ENCODE measurements at places on chromosomes 1 and 21. TPM values are rescaled to one million over a fixed set of nuclear protein-coding genes. Genes with fewer than 3 reads are reported as not detected.
A peak's percentile ranks its signal among the peaks of the same experiment; 100 is the strongest.

Gene PWP2
- total RNA-seq = 18.6 TPM

Gene PODN
- total RNA-seq = not detected

Gene AADACL3
- not detected for total RNA-seq

Gene COL8A2
- total RNA-seq = not detected

Gene S100A7A
- not detected for total RNA-seq

GRCh38 chr1:37545019-37545418 lies 9.1 kb downstream of the SNIP1 start:
- H3K4me3 ChIP-seq = no peak overlapping the region
- H3K27me3 ChIP-seq = no peaks in the 10 kb centered on the region
- H3K4me1 ChIP-seq = peaks cover 10% of the 10 kb centered on the region
- no peak for DNase-seq
- peaks cover 55% of the 10 kb centered on the region for H3K36me3 ChIP-seq
- H3K27ac ChIP-seq = no peak overlapping the region

GRCh38 chr1:28323720-28324119 lies 5.1 kb upstream of the MED18 start:
- peaks cover 1% of the 10 kb centered on the region for H3K36me3 ChIP-seq
- no peak for DNase-seq
- no peak overlapping the region for H3K27ac ChIP-seq
- peaks cover 3% of the 10 kb centered on the region for H3K27me3 ChIP-seq
- H3K4me3 ChIP-seq = no peak overlapping the region

- H3K27ac ChIP-seq = no peak overlapping the region
- H3K4me1 ChIP-seq = no peaks in the 10 kb centered on the region
- no peaks in the 10 kb centered on the region for H3K36me3 ChIP-seq
- no peaks in the 10 kb centered on the region for H3K27me3 ChIP-seq
Measured at GRCh38 chr1:185532856-185533255, 201.3 kb upstream of the HMCN1 start.

DNA sequence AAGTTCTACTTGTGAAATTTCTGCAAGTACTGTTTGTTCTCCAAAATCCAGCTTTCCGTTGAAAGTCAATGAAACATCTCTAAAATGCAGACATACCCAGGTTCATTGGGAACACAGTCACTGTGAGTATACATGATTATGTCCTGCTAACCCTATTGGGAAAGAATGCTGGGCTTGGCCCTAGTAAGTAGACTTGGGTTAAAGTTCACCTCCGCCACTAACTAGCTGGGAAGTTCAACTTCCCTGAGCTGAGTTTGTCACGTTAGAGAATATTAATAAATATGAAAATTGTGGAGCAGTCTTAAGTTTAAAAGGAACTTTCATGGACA lies 10.5 kb upstream of the PGD start:
- no peaks in the 10 kb centered on the region for H3K27me3 ChIP-seq
- no peak overlapping the region for H3K27ac ChIP-seq
- no peaks in the 10 kb centered on the region for H3K4me1 ChIP-seq
- DNase-seq = no peak
- H3K4me3 ChIP-seq = no peak overlapping the region

GRCh38 chr1:60866917-60867531 lies 215.3 kb upstream of the NFIA start:
- H3K36me3 ChIP-seq = no peaks in the 10 kb centered on the region
- H3K4me1 ChIP-seq = no peaks in the 10 kb centered on the region
- DNase-seq = no peak
- H3K27ac ChIP-seq = no peak overlapping the region
- peaks cover 2% of the 10 kb centered on the region for H3K27me3 ChIP-seq

DNA sequence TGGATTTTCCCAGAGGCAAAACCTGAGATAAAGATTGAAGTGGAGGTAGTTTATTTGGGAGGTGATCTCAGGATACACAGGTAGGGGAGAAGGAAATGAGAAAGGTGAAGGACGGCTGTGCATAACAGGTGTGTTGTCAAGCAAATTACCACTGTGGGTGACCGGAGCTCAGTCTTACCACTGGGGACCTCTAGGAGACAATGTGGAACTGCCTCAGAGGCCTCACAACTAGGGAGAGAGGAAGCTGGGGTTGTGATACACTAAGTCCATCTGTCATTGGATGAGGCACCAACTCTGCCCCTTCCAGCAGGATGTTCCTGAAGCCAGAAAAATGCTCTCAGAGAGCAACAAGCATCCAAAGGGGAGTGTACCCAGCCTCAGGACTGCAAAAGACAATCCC lies 32.6 kb downstream of the GRIK3 start:
- H3K4me3 ChIP-seq = no peak overlapping the region
- H3K27me3 ChIP-seq = peaks cover 5% of the 10 kb centered on the region
- DNase-seq = no peak

DNA sequence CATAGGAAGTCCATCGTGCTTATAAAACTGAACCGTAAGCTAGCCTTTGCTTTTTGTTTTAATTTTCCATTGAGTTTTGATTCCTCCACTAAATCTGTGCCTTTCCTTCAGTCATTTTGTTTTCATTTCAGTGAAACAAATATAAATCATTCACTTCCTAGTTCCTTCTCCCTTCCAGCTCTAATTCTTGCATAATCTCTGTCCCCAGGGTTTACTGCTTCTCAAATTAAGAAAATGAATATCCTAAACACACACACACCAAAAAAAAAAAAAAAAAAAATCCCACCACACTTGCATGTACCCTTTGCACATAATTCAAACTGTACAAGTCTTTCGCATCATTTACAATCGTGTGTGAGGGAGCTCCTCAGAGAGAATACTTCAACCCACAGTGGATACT lies 6.8 kb downstream of the KCNH1 start:
- peaks cover 41% of the 10 kb centered on the region for H3K27me3 ChIP-seq
- H3K4me3 ChIP-seq = no peak overlapping the region
- H3K27ac ChIP-seq = no peak overlapping the region
- no peak for DNase-seq
- no peaks in the 10 kb centered on the region for H3K4me1 ChIP-seq

DNA sequence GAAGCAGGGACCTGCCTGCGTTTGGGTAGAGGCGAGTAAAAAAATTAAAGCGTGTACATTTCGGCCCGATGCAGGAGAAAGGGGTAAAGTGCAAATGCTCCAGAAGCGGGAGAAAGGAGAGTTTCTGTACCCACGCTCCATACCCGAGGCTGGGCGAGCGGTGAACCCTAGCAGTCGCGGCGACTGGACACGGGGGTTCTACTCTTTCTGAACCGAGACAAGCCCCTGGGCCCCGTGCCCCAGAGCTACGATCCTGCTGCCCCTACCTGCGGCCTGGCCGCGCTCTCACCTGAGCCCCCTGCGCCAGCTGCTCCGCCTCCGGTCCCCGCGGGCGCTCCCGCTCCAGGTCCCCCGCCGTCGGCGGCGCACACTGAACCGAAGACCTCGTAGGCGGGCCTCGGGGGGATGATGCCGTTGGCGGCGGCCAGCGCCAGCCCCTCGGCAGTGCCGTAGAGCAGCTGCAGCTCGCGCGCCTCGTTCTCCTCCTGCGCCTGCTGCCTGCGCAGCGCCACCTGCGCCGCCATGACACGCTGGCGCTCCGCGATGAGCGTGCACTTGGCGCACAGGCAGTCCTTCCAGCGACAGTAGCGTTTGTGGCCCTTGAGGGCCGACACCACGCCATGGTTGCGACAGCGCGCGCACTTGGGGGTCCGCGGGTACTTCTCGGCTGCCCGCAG lies 2.4 kb downstream of the DMRTA2 start:
- peaks cover 55% of the 10 kb centered on the region for H3K4me1 ChIP-seq
- peaks cover 24% of the 10 kb centered on the region for H3K36me3 ChIP-seq
- no peak for DNase-seq
- no peak overlapping the region for H3K27ac ChIP-seq
- peaks cover 81% of the 10 kb centered on the region for H3K27me3 ChIP-seq

- H3K4me3 ChIP-seq = no peak overlapping the region
- H3K27me3 ChIP-seq = no peaks in the 10 kb centered on the region
- peak overlapping the region; percentile 58 for H3K27ac ChIP-seq
Measured at GRCh38 chr1:10444795-10445397, 4.9 kb upstream of the CORT start.

GRCh38 chr1:114956570-114956969 lies 73.1 kb upstream of the TSHB start:
- peaks cover 29% of the 10 kb centered on the region for H3K27me3 ChIP-seq
- DNase-seq = no peak
- no peaks in the 10 kb centered on the region for H3K36me3 ChIP-seq
- no peak overlapping the region for H3K4me3 ChIP-seq
- no peak overlapping the region for H3K27ac ChIP-seq

- no peak overlapping the region for H3K4me3 ChIP-seq
- no peak overlapping the region for H3K27ac ChIP-seq
- H3K4me1 ChIP-seq = no peaks in the 10 kb centered on the region
- no peaks in the 10 kb centered on the region for H3K36me3 ChIP-seq
- H3K27me3 ChIP-seq = no peaks in the 10 kb centered on the region
Measured at GRCh38 chr1:61285371-61285885, 203.1 kb downstream of the NFIA start.

Data from activated CD4-positive, alpha-beta memory T cell treated with anti-CD3 and anti-CD28 coated beads, Interleukin-2, amount 10 ng/mL, durations not matched to agents 7 days and 5 days (primary cell).